ENCODE measurements at places on chromosomes 5 and 9.

DNA sequence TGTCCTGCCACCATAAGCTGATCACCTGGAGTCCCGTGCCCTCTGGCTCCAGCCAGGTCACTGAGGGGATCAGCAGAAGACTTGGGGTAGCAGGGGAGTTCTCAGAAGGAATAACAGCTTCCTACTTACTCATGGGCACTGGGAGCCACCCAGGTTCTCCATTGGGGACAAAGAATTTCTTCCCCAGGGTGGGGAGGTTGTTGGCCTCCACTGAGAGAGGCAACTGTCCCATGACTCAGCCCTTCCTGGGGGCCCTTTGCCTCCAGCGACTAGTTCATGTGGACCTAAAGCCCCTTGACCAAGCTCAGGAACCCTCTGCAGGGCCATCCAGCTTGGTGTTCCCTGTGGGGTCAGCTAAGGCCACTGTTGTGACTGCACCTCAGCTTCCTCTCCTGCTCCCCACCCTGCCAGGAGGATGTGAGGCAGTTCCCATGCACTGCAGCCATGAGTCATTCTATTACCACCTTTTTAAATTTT, 175.0 kb downstream of the AUH start:
- DNase-seq, result no peak

- DNase-seq, result no peak
Observed at GRCh38 chr5:1376981-1377380, 32.1 kb upstream of the CLPTM1L start.

DNA sequence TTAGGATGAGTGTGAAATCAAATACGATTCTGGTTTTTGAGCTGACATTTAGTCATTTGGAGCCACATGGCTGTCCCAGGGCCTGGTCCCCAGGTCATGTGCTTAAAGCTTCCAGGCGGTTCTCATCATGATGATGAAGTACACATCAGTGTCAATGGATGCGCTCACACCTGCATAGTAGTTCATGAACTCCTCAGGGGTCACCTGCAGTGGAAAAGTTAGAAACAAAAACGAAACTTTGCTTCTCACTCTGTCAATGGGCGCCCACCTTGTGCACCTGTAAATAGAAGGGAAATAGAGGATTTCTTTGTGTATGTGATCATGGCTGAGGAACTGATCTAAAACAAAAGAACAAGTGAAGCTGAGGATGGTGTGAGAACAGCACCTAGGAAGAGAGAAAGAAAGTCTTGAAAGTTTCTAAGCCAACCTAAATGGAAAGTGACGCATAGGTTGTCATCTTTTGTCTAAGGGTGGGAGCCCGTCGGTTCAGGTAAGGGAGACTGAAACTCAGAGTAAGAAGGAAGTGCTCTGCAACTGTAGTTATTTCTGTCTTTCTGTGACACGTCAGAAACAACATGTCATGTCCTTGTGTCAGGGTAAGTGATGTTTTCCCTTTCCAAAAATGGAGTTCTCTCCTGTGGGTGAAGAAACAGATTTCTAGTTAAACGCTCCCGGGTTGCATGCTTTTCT, 33.8 kb downstream of the CAPSL start:
- DNase-seq, result no peak

DNA sequence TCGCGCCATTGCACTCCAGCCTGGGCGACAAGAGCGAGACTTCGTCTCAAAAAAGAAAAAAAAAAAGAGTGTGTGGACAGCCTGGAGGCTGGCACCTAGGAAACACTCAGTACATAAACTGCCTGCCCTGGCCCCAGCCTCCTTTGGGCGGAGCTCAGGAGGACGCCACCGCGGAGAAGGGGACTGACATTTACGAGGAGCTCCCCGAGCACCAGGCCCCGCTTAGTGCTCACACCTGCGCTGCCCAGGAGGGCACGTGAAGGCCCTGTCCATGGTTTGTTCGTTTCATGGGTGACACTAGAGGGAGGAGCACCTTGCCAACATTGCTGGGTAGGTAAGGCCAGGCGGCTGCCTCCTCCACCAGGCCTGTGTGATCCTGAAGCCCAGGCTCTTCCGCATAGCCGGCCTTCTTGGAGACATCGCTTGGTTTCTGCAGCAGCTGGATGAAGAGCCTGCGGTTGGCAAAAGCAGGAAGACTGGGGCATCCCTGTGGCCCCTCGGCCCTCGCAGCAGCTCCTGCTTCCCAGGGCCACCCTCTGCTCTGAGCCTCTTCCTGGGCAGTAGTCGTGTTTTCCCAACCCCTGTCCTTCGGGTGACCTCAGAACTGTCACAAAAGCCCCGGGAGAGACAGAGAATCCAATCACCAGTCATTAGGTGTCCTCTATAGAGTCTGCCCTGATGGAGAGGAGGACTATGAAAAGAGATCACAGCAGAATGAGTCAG, 26.2 kb upstream of the LAMC3 start:
- DNase-seq, result no peak
